AG08395 (cell line): ENCODE measurements at places on chromosomes 1 and 21.

DNA sequence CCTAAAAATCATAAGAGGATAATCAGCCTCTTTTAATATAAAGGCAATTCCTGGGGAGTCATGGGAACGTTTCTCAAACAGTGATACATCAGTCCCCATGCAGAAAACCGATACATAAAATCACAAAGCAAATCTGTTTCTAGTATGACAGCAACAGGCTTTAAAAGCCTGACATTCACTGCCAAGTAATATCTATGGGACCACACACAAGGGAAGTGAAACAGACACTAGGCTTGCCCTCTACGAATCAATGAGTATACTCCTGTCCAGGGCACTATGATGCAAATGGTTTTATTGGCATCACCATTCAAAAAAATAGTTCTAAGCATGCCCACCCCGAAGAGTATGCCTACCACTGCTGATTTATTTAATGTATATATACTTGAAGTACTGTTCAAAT, 54.4 kb downstream of the TIAM1 start:
- DNase-seq: no peak

GRCh38 chr1:118863688-118864087, 124.5 kb downstream of the TBX15 start:
- no peak for DNase-seq

- no peak for DNase-seq
Measured at GRCh38 chr1:153543736-153544135, 1.9 kb downstream of the S100A4 start.

GRCh38 chr1:76335882-76336281, 261.3 kb downstream of the ST6GALNAC3 start:
- no peak for DNase-seq

DNA sequence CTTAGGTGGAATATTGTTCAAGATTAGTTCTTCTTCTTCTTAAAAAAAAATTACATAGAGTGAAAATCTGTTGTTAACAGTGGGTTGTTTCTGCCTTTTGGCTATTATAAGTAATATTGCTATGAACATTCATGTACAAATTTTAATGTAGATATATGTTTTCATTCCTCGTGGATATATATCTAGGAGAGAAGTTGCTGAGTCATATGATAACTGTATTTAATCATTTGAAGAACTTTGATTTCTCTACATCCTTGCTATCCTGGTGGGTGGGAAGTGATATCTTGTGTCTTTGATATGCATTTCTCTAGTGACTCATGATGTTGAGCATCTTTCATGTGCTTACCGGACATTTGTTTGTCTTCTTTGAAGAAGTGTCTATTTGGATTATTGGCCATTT, 29.9 kb downstream of the MAST2 start:
- no peak for DNase-seq

DNA sequence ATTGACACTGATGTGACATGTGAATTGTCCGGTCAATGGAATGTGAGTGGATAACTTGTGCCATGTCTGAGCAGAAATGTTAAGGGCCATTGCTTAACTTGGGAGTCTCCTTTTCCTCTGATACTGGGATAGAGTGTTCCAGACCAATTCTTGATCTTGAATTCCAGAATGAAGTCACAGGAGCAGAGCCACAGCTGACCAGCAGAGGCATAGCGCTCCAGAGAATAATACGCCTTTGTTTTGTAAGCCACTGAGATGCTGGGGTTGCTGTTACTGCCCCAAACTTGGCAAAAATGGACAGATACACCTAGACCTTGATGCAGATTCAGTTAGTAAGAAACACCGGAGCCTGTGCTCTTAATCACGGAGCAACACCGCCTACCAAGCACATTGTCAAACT, 6.3 kb downstream of the KCNJ6 start:
- no peak for DNase-seq

DNA sequence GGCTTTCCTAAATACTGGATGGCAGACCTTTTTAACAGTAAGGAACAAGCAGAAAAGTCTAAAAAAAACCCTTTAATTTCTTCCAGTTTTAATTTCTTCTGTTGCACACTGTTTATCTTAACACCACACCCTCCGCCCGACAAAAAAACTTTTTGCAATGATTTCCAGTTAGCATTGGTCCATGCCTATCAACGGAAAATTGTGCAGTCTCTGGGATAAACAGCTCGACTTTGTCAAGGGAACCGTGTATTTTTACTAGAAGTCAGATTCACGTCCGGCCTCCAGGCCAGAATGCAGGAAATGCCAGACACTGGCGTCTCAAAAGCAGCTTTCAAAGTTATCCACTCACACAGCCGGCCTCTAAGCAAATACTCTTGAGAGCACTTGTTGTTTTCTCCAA, 378 bp upstream of the NUP210L start:
- peak; percentile 20 for DNase-seq

DNA sequence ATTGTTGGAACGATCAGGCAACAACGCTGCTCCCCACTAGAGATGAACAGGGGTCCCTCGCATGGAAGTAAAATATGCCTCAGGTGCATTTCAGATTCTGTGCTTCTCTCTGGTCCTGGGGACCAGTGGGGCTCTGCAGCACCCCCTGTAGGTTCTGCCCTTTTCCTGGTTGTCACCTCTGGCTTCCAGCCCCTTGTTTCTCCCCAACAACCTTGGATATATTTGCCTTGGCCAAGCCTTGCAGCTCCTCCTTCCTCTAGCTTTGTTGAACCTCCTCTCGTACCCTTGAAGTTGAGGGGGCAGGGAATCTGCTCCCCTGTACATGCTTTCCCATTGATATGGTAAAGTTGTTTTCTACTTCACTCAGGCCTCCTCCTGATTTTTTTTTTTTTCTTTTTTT, 5.4 kb upstream of the RGSL1 start:
- no peak for DNase-seq

GRCh38 chr1:217919683-217920388, 288.7 kb downstream of the SPATA17 start:
- DNase-seq: no peak

- DNase-seq: peak; percentile 61
Measured at GRCh38 chr1:71030026-71030425, 17.6 kb downstream of the PTGER3 start.

- peak; percentile 53 for DNase-seq
Measured at GRCh38 chr1:70140343-70140742, 65.0 kb downstream of the LRRC40 start.

GRCh38 chr1:93522721-93523120, 74.8 kb downstream of the FNBP1L start:
- DNase-seq: no peak

- DNase-seq: no peak
Measured at GRCh38 chr1:7398982-7399381, 372.1 kb upstream of the VAMP3 start.

DNA sequence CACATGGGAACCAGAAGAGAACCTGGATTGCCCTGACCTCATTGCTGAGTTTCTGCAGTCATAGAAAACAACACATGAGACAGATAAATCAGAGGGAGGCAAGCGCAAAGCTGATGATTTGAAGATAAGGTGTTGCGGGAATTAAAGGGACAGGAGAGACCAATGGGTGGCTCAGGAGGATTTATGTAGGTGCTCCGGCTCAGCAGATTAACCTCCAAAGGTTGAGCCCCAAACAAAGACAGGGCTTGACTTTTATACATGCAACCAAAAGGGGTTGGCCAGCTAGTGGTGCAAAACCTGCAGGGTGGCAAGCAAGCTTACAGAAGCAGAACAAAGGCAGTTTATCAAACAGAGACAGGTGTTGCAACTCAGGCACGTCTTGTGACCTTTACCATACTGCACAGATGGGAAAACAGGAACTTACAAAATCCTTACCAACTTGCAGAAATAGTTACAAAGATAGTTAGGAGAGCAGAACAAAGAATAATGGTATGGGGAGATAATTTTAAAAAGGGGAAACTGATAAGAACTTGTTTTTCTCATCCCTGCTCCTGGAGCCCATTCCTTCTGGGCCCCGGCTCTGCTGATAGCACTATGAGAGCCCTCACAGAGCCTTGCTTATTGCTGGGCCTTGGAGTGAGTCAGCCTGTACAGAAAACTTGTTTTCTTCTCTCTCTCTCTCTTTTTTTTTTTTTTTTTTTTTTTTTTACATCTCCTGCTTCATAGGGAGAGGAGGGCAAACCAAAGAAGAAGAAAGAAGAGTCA, 93.6 kb downstream of the SNRPE start:
- DNase-seq: no peak

DNA sequence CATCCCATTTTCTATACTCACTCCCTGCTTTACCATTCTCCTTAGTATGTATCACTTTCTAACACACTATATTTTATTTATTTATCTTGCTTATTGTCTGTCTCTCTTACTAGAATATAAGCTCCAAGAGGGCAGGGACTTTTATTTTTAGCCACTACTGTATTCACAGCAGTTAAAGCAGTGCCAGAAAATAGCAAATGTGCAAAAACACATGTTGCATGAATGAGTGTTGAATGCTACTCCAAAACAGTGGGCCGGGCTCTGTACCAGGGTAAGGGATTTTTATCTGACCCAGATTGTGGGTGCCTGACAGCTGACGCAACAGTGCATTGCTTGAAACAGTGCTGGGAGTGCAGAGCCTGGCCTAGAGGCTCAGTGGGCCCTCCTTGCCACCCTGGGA, 24.7 kb downstream of the COL16A1 start:
- no peak for DNase-seq

DNA sequence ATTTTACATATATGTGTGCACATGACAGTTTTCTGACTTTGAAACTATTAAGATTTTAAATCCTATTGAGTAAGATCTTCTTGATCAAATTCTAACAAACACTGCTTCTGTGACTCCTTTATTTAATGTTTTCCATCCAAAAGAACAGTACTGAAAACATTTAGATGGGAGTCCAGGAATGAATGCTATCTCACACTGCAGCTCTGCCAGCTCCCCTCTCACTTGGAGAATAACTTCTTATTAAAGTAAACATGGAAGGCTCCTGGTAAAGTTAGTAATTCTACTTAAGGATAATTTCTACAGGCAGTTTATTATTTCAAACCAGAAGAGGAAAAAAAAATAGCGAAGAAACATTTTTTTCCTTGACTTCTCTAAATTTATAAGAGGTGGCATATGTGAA, 349.1 kb downstream of the DPYD start:
- DNase-seq: no peak

- DNase-seq: no peak
Measured at GRCh38 chr1:35259561-35259960, 8.9 kb upstream of the ZMYM4 start.

DNA sequence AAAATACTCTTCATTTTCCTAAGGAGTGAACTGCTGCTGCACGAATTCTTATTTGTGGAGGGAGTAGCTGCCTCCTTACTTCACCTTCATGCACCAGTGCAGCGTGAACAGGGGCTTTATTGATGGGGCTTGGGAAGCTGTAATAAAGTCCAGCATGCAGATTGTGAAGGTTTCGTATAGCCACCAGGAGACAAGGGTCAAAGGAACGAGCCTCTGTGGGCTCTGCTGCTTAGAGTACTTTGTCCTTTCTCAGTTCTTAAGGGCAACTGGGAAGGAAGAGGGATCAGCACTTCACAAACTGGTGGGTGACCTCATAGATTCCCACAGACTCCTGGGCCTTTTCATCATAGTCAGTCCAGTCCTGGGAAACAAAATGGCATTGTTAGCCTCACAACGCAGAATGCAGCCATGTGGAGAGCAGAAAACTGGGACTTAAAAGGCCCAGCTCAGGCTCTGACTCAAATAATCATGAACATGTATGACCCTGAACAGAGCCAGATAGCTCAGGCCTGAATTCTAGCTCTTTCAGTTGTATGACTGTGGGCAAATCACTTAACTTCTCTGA, 6.0 kb downstream of the CZIB start:
- DNase-seq: no peak

DNA sequence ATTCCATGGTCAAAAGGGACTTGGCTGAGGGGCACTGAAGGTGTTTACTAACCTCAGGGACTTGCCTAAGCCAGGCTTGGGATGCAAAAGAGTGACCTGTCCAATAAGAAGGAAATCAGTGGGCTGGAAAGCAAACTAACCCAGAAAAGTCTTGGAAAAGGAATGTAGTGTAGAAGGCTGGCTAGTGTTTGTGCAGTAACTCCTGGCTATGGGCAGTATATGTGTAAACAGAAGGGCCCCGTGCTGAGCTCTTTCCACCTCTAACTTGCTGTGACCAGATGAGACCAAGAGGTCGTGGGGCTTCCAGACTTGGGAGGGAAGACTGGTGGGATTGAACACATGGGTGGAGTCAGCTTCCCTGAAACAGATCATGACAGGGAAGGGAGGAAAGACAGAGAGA, 4.1 kb downstream of the MINDY1 start:
- DNase-seq: no peak

GRCh38 chr1:89125240-89125912, 538 bp downstream of the GBP2 start:
- DNase-seq: peak; percentile 4

GRCh38 chr21:28113718-28114117, 879.0 kb downstream of the LTN1 start:
- DNase-seq: no peak

GRCh38 chr1:85465099-85465785, at the start of gene DDAH1:
DDAH1 (minus strand) TSS chr1:85465159; CDS start chr1:85465045, 114 bp downstream.
- DNase-seq: peak; percentile 70

DNA sequence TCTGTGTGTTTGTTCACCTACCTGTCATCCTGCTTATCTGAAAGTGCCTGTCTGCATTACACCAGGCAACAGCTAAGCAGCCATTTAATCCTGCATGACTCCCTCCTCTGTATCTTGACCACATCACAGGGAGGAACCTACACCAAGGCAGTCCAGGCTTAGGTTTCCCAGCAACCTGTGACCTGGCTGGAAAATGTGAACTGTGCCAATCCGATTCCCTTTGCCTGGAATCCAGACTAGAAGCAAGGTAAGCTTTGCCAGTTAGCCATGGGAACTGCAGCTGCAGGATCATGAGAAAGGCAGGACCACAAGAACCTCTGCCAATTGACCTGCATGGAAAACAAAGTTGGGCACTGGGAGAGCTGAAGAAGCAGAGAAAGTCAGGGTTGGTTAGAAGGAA, 6.3 kb upstream of the ATP1B1 start:
- no peak for DNase-seq

GRCh38 chr1:173050865-173051264, at the start of gene TNFSF18:
TNFSF18 (minus strand) TSS chr1:173050941; CDS start chr1:173050896, 45 bp downstream.
- DNase-seq: no peak

DNA sequence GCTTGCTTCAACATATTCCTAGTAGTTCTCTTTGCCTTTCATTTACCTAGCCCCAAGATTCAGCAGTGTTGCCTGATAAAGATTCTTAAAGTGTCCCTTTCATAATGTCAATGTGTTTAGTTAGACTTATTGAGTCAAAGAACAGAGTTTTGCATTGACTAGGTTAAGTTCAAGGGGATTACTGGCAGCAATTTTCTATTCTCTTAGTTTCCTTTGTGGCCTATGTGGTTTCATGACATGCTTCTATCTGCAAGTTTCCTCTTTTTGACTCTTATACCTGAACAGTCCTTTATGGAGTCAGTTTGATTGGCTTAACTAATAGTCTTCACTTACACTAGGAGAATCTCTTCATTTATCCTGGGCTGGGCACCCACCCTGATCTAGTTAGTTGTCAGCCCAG, 151.3 kb downstream of the ADGRL4 start:
- DNase-seq: no peak
